CD4-positive, alpha-beta T cell (primary cell): ENCODE measurements at places on chromosomes 5 and 9.

- no peak for DNase-seq
Measured at GRCh38 chr5:146041180-146041789, 64.1 kb downstream of the PLAC8L1 start.

DNA sequence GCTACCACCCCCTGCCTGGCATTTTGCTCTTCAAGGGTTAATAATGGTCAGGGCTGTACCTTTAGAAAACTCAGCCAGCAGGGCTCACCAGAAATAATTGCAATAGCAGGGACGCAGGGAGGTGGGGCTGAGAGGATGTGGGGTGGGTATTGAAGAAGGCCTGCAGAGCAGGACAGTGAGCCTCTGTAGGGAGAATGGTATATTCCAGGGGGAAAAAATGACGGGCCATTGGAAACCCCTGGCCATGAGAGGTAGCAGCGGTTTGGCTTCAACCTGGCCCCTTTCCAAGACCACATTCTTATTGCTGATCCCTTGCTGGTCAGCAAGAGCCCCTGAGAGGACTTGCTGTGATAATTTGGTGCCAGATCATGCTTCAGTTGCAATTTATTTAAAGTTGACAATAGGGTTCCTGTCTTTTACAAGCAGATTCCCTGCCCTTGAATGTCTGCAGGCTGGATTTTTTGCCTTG, 36.7 kb upstream of the CTNNA1 start:
- DNase-seq, result no peak

DNA sequence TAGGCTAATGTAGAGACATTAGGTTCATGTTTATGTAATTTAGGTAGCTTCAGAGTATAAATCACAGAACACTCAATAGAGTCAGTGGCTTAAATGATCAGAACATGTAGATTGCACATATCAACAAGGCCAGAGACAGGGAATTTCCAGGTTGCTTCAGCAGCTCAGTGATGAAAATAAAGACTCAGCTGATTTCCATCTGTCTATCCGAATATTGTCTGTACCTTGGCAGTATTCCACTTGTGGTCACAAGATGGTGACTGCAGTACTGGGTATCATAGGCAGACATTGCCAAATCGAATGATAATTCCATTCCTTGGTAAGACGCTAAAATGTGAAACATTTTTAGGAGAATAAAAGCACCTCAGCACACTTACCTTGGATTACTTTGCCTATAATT, 702.2 kb downstream of the MAT2B start:
- DNase-seq, result no peak

DNA sequence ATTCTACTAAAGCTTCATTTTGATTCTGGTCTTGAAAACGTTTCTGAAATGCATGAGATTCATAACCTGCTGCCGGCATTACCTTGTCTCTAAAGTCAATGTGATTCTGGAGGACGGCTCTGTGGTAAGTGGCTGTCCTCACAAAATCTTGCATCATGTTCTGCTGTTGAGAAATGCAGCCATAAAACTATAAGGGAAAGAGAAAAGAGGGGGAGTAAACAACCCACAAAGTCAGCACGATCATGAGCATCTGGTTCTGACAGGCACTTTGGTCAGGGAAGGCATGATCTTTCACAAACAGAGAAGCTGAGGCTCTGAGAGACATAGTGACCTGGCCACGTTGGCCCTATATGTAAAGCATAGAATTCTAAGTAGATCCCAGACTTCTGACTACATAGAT, 168.9 kb upstream of the PUM3 start:
- DNase-seq, result no peak

GRCh38 chr5:178312880-178313282, 80.3 kb upstream of the PHYKPL start:
- no peak for DNase-seq

DNA sequence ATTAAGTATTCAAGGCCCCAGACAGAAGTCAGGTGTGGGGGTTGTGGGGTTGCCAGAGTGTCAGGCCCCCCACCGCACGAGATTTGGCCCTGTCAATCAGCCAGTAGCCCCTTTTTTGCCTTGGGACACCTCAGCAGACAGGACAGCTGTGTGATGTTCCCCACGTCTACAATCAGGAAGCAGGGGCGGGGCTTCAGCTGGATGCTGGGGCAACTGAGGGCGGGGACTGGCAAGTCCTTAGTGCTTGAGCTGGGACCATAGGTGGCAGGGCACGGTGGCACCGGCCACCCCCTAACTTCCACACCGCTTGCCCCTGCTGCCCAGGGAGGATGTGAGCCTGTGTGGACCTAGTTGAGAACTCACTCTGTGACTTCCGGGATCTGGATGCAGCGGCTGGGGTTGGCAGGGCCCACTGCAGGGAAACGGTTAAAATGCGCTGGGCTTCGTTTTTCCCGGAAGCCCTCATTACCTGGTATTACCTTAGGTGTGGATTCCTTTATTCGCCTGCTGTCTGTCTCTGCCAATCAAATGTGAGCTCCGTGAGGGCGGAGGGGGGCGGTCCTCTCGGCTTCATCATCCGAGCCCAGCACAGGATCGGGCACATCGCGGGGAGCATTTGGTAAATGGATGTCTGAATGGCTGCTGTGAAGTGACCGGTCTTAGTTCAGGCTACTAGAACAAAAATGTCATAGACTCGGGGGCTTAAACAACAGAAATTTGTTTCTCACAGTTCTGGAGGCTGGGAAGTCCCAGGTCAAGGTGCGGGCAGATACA, 7.5 kb upstream of the GTF3C5 start:
- peak; percentile 48 for DNase-seq

- no peak for DNase-seq
Measured at GRCh38 chr5:15914638-15915037, 265.0 kb downstream of the MARCHF11 start.

- no peak for DNase-seq
Measured at GRCh38 chr5:114477816-114478334, 116.0 kb downstream of the KCNN2 start.

- no peak for DNase-seq
Measured at GRCh38 chr9:105993921-105994715, 299.8 kb downstream of the TMEM38B start.

DNA sequence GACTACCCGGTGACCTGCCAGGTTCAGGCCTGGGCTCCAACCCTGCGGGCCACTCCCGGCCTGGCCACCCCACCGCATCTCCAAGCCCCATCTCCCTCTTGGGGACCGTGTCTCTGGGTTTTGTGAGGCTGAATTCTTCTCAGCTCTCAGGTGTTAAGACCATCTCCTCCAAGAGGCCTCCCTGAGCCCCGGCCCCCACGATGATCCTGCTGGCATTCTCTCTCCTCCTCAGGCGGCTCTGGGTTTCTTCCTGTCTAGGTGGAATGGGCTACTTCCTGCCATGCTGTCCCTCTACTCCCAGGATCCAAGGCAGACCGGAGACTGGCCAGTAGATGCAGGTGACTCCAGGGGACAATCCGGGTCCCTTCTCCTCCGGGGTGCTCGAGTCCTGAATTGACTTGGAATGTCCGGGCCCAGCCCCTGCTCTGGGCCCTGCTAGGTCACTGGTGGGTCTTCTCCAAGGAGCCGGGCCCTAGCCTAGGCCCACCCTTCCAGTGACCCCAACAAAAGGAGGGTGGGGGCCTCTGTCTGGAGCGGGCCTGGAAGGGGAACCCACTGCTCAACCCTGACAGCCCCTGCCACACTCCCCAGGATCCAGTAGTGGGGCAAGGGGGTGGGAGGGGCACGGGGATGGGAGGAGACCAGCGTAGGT, 219.8 kb downstream of the C9orf50 start:
- DNase-seq, result no peak

DNA sequence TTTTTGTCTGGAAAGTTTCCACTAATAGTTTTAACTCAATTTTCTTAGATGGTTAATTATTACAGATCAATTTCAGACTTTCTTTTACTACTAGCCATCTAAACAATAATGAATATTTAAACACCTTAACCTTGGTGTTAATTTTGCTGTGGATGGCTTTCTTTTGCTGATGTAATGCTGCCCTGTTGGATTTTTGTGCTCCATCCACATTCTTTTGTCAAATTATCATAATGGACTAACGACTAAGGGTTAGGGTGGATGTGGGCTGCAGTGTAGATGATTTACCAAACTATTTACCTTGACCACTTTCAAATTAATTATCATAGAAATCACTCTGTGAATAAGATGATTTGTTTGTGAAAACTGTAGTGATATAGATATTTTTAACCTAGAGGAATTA, 15.6 kb upstream of the TMEM38B start:
- DNase-seq, result no peak

DNA sequence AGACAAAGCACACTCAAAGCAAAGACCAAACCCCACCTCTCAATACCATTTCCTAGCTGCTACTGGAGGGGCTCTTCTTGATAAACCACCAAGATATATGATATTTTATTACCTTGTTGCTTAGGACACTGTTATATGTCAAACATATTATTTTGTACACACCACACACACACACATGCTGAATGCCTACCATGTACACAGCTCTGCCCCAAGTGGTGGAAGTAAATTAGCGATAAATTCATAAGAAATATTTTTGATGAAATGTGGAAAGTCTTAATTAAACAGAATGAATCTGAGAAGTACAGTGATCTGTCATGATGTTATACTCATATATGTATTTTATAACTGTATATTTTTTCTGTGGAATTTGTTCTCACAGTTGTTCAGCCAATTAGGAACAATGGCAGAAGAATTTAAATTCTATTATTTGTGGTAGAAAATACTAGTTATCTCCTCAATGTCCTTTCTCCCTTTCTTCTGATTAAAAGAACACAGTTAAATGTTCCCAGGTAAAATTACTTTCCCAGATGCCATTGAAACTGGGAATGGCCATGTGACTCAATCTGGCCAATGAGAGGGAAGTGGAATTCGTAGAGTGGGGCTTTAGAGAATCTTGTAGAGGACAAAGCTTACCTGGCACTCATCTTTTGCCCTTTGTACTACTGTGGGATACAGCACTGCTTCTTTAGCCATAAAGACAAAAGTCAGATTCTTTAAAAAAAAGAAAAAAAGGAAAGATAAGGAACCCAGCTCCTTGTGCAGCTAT, 156.5 kb downstream of the SNCAIP start:
- DNase-seq, result no peak

- DNase-seq, result no peak
Measured at GRCh38 chr5:141596867-141597266, 21.9 kb downstream of the DIAPH1 start.

GRCh38 chr5:115577741-115578140, 24.5 kb downstream of the TICAM2 start:
- no peak for DNase-seq

DNA sequence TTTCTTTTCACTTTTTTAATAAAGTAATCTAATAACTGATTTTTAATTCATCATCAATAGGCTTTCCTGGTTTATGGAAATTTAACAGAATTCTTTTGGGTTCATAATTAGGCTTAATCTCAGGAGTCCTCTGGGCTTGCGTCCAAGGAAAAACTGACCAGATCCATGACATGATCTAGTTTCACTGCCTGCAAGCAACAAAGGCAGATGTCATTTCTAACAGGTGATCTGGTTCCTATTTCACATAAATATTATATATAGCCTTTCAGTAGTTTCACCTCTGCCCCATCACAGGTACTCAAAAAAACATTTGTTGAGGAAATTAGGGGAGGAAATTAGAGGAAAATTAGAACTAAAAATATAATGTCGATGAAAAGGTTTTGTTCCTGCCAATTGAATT, 126.4 kb downstream of the FBXL17 start:
- no peak for DNase-seq

GRCh38 chr5:132090107-132090506, 16.5 kb downstream of the CSF2 start:
- no peak for DNase-seq

DNA sequence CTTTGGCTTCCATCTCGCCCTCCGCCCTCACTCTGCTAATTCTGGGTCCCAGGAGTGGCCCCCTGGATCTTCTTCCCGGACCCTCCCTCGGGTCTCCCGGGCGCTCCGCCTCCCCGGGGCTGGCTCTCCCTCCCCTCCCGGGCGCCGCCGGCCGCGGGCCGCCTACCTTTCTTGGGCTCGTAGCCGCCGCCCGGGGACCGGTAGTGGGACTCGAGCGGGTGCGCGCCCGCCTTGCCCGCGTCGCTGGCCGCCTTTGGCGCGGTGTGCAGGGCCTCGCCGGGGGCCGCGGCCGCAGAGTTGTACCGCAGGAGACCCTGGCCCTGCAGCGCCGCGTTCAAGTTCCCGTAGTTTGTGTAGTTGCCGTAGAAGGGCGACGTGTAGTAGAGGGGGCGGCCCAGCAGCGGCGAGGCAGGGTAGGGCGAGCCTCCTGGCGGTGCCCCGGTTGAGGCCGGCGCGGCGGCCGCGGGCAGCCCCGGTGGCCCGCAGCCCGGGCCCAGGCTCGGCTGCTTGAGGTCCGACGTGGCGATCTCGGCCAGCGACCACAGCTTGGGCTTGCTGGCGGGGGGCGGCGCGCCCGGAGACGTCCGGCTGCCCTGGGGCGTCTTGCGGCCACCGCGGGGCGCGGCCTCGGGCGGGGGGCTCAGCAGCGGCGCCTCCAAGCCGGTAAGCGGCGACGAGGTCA, 3.2 kb downstream of the IRX2 start:
- DNase-seq, result no peak

- DNase-seq, result no peak
Measured at GRCh38 chr9:128214571-128215490, 11.7 kb downstream of the DNM1 start.

DNA sequence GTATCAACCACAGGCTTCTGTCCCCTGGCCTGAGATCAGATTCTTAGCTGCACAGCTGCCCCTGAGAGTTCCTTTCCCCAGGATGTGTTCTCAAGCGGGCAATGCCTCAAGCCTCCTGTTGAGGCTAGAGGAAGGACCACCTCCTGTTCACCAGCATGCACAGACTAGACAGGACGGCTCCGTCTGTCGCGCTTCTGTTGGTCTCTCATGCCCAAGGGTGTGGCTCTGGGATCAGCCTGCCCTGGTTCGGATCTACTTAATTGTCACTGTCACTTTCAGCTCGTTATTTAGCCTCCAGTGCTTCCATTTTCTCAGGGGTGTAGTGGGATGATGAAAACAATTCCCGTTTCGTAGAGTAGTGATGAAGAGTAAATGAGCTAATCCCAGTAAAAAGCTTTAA, 103.1 kb downstream of the KCNIP1 start:
- DNase-seq, result no peak

DNA sequence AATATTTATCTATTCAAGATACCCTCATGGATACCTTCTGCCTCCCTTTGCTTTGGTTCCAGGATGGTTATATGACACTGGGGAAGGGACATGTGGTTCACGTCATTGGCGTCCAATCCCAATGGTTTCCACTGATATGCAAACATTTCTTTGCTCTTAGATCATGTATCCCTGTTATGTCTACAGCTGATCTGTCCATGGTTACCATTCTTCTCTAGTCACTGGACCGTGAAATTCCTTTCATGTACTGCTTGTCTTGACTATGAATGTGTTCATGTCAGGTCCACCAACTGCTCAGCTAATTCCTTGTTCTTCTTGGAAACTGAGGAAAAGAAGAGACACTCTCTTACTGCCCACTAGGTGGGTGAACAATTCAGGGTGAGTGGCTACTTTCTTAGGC, 391.1 kb upstream of the ZNF608 start:
- DNase-seq, result no peak

- DNase-seq, result no peak
Measured at GRCh38 chr9:92669527-92669889, 423 bp downstream of the IPPK start.

GRCh38 chr5:171689853-171690417, 95.7 kb upstream of the SMIM23 start:
- DNase-seq, result no peak

GRCh38 chr5:10704949-10705621, 55.9 kb downstream of the DAP start:
- peak; percentile 36 for DNase-seq
